ENCODE measurements at places on chromosomes 6 and 20.

- H3K4me3 ChIP-seq = peak within 1 kb of the TSS; percentile 29
- no peak within 1 kb of the TSS for H3K27ac ChIP-seq
- peaks cover 37% of the 10 kb centered on the region for H3K27me3 ChIP-seq
- H3K4me1 ChIP-seq = peaks cover 3% of the 10 kb centered on the region
- no peaks in the 10 kb centered on the region for H3K36me3 ChIP-seq
- peak; percentile 42 for DNase-seq
Measured at GRCh38 chr6:71886184-71887005, at the start of gene RIMS1. Gene RIMS1 (plus strand): TSS chr6:71886550. CDS start chr6:71887024, 474 bp downstream.

- peaks cover 11% of the 10 kb centered on the region for H3K4me1 ChIP-seq
- no peaks in the 10 kb centered on the region for H3K27me3 ChIP-seq
- no peak overlapping the region for H3K4me3 ChIP-seq
- no peak overlapping the region for H3K27ac ChIP-seq
Measured at GRCh38 chr6:150930841-150931240, 65.3 kb downstream of the MTHFD1L start.

GRCh38 chr6:163392533-163392932 lies 22.0 kb upstream of the QKI start:
- H3K27me3 ChIP-seq = no peaks in the 10 kb centered on the region
- no peak overlapping the region for H3K4me3 ChIP-seq
- no peak for DNase-seq

DNA sequence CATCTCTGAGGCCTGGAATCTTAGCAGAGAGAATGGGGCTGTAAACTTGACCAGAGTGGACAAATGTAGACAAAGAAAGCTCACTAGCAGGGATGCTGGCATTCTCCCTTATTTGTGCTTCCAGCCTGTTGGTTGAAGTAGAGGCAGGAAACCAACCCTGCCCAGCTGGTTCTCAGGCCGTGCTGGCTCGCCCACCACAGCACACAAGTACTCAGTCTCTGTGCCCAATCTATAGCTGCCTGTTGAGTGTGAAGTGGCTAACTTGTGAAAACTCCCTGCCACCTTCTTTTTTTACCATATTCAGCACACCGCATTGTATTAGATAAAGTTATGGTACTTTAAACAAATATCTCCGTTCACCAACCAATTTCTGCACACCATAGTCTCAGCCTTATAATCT lies 37.3 kb downstream of the HDDC2 start:
- peaks cover 38% of the 10 kb centered on the region for H3K4me1 ChIP-seq
- no peaks in the 10 kb centered on the region for H3K27me3 ChIP-seq
- H3K36me3 ChIP-seq = no peaks in the 10 kb centered on the region
- no peak overlapping the region for H3K4me3 ChIP-seq
- H3K27ac ChIP-seq = no peak overlapping the region
- no peak for DNase-seq

DNA sequence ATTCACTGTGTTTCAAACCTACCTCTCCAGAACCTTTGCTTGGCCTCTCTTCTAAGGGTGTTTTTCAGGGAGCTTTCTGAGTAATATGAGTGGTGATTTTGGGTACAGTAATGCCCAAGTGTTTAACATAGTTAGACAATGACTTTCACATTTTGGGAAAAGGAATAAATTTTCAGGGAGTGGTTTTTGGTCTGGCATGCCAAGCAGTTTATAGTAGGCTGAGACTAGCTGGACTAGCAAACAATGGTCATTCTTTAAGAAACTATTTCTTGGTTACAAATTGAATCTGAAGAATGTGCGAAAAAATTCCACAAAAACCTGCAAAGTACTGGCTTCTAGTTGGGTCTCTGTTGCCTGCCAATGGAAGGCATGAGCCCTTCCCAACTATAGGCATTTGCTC lies 15.4 kb downstream of the FNDC1 start:
- peak overlapping the region; percentile 99 for H3K27ac ChIP-seq
- no peak overlapping the region for H3K4me3 ChIP-seq
- DNase-seq = peak; percentile 96
- no peaks in the 10 kb centered on the region for H3K36me3 ChIP-seq
- no peaks in the 10 kb centered on the region for H3K27me3 ChIP-seq

- H3K4me3 ChIP-seq = no peak overlapping the region
- no peaks in the 10 kb centered on the region for H3K4me1 ChIP-seq
- no peak overlapping the region for H3K27ac ChIP-seq
- DNase-seq = no peak
Measured at GRCh38 chr6:168137024-168137423, 58.0 kb upstream of the FRMD1 start.

DNA sequence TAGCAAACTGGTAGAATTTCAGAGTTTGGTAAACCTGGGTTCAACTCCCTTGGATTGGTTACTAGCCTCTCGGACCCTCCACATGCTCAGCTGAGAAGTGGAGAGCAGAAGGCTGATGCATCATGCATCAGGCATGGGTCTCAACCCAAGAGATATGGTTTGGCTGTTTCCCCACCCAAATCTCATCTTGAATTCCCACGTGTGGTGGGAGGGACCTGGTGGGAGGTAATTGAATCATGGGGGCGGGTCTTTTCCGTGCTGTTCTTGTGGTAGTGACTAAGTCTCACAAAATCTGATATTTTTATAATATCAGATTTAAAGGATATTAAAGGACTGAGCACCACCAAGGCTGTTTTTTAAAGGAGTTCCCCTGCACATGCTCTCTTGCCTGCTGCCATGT lies 75.1 kb downstream of the PPP1R3G start:
- no peak overlapping the region for H3K27ac ChIP-seq
- peaks cover 12% of the 10 kb centered on the region for H3K4me1 ChIP-seq
- no peaks in the 10 kb centered on the region for H3K27me3 ChIP-seq
- no peaks in the 10 kb centered on the region for H3K36me3 ChIP-seq

DNA sequence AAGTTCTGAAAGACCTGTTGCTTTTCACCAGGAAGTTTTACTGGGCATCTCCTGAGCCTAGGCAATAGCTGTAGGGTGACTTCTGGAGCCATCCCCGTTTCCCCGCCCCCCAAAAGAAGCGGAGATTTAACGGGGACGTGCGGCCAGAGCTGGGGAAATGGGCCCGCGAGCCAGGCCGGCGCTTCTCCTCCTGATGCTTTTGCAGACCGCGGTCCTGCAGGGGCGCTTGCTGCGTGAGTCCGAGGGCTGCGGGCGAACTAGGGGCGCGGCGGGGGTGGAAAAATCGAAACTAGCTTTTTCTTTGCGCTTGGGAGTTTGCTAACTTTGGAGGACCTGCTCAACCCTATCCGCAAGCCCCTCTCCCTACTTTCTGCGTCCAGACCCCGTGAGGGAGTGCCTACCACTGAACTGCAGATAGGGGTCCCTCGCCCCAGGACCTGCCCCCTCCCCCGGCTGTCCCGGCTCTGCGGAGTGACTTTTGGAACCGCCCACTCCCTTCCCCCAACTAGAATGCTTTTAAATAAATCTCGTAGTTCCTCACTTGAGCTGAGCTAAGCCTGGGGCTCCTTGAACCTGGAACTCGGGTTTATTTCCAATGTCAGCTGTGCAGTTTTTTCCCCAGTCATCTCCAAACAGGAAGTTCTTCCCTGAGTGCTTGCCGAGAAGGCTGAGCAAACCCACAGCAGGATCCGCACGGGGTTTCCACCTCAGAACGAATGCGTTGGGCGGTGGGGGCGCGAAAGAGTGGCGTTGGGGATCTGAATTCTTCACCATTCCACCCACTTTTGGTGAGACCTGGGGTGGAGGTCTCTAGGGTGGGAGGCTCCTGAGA lies at the start of gene HFE:
HFE (plus strand) TSS at position 146 of the 832 bp plus-strand sequence; CDS start at position 158, 12 bp downstream.
- H3K36me3 ChIP-seq = no peaks in the 10 kb centered on the region
- DNase-seq = peak; percentile 71
- peak within 1 kb of the TSS; percentile 50 for H3K4me3 ChIP-seq

GRCh38 chr20:57280221-57280620 lies 13.8 kb upstream of the BMP7 start:
- no peaks in the 10 kb centered on the region for H3K36me3 ChIP-seq
- no peak overlapping the region for H3K4me3 ChIP-seq
- H3K27me3 ChIP-seq = peaks cover 18% of the 10 kb centered on the region
- H3K27ac ChIP-seq = no peak overlapping the region

DNA sequence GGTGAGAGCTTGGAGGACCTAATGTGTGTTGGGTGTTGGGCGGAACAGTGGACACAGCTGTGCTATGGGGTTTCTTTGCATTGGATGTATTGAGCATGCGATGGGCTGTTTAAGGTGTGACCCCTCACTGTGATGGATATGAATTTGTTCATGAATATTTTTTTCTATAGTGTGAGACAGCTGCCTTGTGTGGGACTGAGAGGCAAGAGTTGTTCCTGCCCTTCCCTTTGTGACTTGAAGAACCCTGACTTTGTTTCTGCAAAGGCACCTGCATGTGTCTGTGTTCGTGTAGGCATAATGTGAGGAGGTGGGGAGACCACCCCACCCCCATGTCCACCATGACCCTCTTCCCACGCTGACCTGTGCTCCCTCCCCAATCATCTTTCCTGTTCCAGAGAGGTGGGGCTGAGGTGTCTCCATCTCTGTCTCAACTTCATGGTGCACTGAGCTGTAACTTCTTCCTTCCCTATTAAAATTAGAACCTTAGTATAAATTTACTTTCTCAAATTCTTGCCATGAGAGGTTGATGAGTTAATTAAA lies 3.0 kb downstream of the HLA-A start:
- no peak for DNase-seq
- peaks cover 6% of the 10 kb centered on the region for H3K4me1 ChIP-seq
- no peak overlapping the region for H3K4me3 ChIP-seq
- H3K27ac ChIP-seq = no peak overlapping the region

- H3K4me1 ChIP-seq = peaks cover 81% of the 10 kb centered on the region
- peak; percentile 76 for DNase-seq
Measured at GRCh38 chr20:31674895-31675827, 37.4 kb downstream of the COX4I2 start.

DNA sequence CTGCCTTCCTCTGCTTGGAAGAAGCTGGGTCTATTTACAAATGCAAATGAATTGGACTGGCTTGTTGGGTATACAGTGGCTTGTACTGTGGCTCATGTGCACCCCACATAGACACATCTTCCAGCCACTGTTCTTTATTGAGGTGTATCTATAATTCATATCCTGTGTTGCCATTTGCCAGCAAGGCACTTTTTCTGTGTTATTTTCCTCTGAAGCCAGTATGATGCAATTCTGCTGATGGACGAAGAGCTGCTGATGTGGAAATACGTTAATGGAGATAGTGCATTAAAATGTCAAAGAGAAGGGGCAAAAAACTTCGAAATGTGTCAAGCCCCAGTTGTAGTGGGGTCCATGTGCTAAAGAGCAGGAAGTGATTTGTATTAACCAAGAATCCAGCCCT lies 167.5 kb downstream of the TMEM242 start:
- H3K36me3 ChIP-seq = peaks cover 8% of the 10 kb centered on the region
- no peak overlapping the region for H3K4me3 ChIP-seq

GRCh38 chr6:33904050-33904746 lies 100.4 kb upstream of the MLN start:
- H3K27ac ChIP-seq = no peak overlapping the region
- H3K4me1 ChIP-seq = no peaks in the 10 kb centered on the region
- H3K36me3 ChIP-seq = no peaks in the 10 kb centered on the region
- H3K4me3 ChIP-seq = no peak overlapping the region
- no peak for DNase-seq
- 0 out of 2 replicates have a peak, but pooled peaks cover 4% of the 10 kb centered on the region for H3K27me3 ChIP-seq

- peaks cover 18% of the 10 kb centered on the region for H3K4me1 ChIP-seq
- no peak overlapping the region for H3K4me3 ChIP-seq
- no peak overlapping the region for H3K27ac ChIP-seq
- no peak for DNase-seq
Measured at GRCh38 chr6:19789100-19789803, 47.9 kb upstream of the ID4 start.

DNA sequence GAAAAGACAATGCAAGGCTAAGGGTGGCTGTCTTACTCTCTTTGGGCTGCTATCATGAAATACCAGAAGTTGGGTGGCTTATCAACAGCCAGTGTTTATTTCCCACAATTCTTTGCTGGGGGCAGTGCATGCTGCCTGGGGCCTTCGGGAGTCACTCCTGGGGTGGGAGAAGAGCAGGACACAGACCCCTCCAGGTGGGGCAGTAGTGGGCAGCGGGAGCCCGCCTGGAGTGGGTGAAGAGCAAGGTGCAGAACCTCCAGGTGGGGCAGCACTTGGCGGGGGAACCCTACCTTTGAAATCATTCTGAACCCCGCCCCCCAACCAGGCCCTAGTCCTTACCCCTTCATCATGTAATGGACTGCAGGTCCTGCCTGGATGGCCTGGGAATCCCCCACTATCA lies 69.6 kb upstream of the THBS2 start:
- no peak overlapping the region for H3K27ac ChIP-seq
- H3K36me3 ChIP-seq = no peaks in the 10 kb centered on the region
- no peak overlapping the region for H3K4me3 ChIP-seq
- no peaks in the 10 kb centered on the region for H3K27me3 ChIP-seq

GRCh38 chr6:17714879-17715851 lies 8.4 kb upstream of the NUP153 start:
- peak; percentile 85 for DNase-seq
- H3K36me3 ChIP-seq = no peaks in the 10 kb centered on the region
- no peaks in the 10 kb centered on the region for H3K27me3 ChIP-seq
- peak overlapping the region; percentile 72 for H3K27ac ChIP-seq
- no peak overlapping the region for H3K4me3 ChIP-seq

DNA sequence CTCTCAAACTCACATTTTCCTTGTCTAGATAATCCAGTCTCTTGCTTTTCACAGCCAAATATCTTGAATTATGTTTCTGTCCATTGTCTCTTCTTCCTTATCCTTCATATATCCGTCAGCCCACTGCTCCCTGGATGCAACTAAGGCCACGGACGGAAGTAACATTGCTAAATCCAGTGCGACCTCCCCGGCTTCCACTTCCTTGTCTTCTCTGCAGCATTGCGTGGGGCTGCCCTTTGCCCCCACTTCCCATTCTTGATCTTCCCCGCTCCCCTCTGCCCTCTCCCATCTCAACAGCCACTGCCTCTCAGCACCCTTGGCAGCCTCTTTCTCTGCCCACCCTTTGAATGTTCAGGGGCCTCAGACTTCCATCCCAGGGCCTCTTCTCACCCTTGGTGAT lies 190.4 kb upstream of the UST start:
- H3K4me1 ChIP-seq = peaks cover 4% of the 10 kb centered on the region
- no peak overlapping the region for H3K4me3 ChIP-seq
- H3K27me3 ChIP-seq = no peaks in the 10 kb centered on the region
- H3K27ac ChIP-seq = no peak overlapping the region
- no peaks in the 10 kb centered on the region for H3K36me3 ChIP-seq

DNA sequence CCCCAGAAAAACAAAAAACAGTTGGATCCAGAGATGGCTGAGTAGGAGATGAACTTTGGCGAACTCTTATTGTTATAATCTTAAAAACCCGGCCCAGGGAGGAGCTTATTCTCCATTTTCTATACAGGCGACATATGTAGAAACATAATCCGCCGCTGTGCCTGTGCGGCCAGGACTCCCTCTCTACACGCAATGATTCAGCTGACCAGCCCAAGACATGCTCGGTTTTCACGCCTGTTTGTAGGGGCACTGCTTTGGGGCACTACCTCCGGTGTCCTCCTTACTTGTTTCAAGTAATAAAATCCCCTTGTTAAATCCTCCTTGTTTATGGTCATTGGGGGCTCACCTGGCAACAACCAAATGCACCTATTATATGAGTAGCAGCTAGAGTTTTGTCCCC lies 89.9 kb downstream of the SEL1L2 start:
- no peak overlapping the region for H3K27ac ChIP-seq
- H3K4me1 ChIP-seq = no peaks in the 10 kb centered on the region
- H3K4me3 ChIP-seq = no peak overlapping the region
- H3K27me3 ChIP-seq = no peaks in the 10 kb centered on the region

All from SJSA1 (cell line).